ENCODE measurements at places on chromosomes 1 and 21.
A peak's percentile ranks its signal among the peaks of the same experiment; 100 is the strongest.

- DNase-seq = no peak
Measured at GRCh38 chr1:115461526-115461925, 123.5 kb upstream of the NGF start.

- DNase-seq = peak; percentile 12
Measured at GRCh38 chr1:91894036-91894761, 8.2 kb upstream of the TGFBR3 start.

GRCh38 chr1:2871246-2871815, 69.8 kb upstream of the TTC34 start:
- DNase-seq = no peak

- DNase-seq = no peak
Measured at GRCh38 chr1:182415789-182416188, 15.3 kb upstream of the TEDDM1 start.

- DNase-seq = peak; percentile 49
Measured at GRCh38 chr1:53568540-53568939, 109.3 kb downstream of the DMRTB1 start.

GRCh38 chr1:82503822-82504221, 703.1 kb downstream of the ADGRL2 start:
- DNase-seq = no peak

- DNase-seq = no peak
Measured at GRCh38 chr1:184860985-184861754, 106.5 kb upstream of the EDEM3 start.

DNA sequence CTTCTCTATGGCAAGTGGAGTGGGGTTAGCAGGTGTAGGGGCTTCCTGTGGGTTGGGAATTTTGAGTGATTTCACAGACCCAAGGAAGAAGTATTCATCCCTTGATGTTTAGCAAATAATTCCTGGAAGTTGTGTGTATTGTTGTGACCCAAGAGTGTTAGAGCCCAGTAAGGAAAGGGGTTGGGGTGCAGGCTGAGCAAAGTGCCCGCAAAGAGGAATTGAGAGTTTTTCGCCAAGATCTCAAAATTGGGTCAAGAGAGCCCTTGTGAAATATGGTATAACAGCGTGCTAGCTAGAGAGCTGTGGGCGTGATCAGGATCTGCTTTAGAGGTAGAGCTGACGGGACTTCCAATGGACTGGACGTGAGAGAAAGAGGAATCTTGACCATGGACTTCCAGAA, 73.0 kb upstream of the LAPTM5 start:
- no peak for DNase-seq

DNA sequence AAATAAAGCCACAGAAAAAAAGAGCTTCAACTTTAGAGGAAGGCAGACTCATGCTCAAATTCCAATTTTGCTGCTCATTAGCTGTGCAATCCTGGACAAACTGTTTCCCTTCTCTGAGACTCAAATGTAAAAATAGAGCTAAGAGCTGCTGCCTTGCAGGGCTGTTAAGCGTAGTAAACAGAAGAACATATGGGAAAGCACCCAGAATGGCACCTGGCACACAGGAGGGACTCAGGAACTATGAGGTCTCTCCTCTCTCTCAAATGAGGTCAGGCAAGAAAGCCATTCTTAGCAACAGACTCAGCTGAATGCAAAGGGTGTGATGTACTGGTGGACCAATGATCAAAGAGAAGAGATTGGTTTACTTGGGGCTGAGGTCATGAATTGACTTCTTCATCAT, 61.3 kb downstream of the TRABD2B start:
- DNase-seq = no peak

All from hematopoietic multipotent progenitor cell treated with erythropoietin and hydrocortisone succinate and interleukin-3 and kit ligand, for 4 days (in vitro differentiated cells).